Activated CD4-positive, CD25-positive, alpha-beta regulatory T cell treated with anti-CD3 and anti-CD28 coated beads, Interleukin-2, amount 50 U/mL, for 16 hours (primary cell): ENCODE measurements at places on chromosomes 11 and 22.

- DNase-seq = no peak
Measured at GRCh38 chr11:9862981-9863380, 199.1 kb downstream of the SWAP70 start.

GRCh38 chr22:27794226-27794625 lies 7.3 kb downstream of the MN1 start:
- DNase-seq = no peak

DNA sequence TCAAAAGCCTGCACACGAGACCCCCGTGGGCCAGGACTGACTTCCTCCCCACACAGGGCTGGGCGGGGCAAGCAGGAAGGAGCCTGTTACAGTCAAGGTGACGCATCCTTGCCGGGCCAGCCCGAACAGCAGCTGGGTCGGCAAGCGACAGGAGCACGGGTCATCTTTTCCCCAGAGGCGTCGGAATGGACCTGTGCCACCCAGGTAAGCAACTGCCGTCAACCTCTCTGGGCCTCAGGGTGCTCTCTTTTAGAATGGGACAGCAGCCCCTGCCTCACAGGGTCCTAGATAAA lies at the start of gene CYTH4:
CYTH4 (plus strand) TSS at position 124 of the 293 bp plus-strand sequence; CDS start at position 186, 62 bp downstream.
- DNase-seq = peak; percentile 38

- DNase-seq = no peak
Measured at GRCh38 chr11:108084811-108085210, 36.6 kb upstream of the ACAT1 start.

GRCh38 chr11:10504490-10504889 lies 36.5 kb downstream of the RNF141 start:
- DNase-seq = no peak

GRCh38 chr11:20844216-20844615 lies 174.8 kb downstream of the NELL1 start:
- no peak for DNase-seq

- no peak for DNase-seq
Measured at GRCh38 chr11:95229199-95229992, 1.6 kb downstream of the SESN3 start.

GRCh38 chr11:126833065-126833464 lies 167.5 kb downstream of the KIRREL3 start:
- DNase-seq = no peak

DNA sequence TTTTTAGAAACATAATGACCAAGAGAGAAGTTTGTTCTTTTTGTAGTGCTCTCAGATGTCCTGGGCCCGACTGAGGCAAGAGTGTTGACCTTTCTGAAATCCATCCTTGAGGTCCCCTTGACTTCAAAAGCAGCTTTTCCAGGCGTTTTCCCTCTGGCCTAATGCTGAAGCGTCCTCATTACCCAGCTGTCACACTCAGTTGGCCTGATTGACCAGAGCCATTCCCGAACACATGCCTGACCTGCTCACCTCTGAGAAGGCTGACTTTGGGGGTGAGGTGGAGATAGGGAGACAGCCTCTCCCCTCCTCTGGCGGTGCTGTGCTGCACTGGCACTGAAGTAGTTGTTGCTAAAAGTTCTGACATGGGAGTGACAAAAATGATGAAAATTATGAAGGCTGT lies 66.9 kb downstream of the ALX4 start:
- no peak for DNase-seq

DNA sequence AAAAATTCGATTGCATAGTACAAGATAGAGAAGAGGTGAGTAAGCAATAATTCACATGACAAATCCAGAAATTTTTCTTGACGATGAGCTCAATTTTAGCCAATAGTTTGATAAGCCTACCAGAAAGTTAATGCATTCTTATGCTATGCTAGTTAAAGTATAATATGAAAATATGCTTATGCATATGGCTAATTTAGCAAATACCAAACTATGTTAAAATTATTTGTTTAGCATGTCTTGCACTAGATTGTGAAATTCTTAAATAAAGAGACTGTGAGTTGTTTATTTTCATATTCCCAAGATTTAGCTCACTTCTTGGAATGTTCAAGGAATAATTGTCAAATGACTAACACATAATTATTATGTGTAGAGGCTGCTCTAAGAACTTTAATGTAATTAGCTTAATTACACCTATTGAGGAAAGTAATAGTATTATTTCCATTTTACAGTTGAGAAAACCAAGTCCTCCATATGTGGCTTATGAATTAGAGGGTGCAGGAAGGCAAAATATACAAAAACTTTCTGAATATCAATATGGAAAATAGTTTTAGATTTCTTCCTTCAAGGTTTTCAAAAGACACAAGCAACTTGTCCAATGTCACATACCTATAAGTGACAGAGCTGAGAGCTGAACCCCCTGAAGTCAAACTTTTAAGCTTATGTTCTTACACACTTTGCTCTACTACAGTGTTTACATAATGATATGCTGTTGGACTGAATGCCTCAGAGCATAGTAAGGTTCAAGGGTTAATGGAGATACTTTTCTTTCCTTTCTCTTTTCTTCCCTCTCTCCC lies 45.9 kb upstream of the ARHGAP20 start:
- DNase-seq = no peak

DNA sequence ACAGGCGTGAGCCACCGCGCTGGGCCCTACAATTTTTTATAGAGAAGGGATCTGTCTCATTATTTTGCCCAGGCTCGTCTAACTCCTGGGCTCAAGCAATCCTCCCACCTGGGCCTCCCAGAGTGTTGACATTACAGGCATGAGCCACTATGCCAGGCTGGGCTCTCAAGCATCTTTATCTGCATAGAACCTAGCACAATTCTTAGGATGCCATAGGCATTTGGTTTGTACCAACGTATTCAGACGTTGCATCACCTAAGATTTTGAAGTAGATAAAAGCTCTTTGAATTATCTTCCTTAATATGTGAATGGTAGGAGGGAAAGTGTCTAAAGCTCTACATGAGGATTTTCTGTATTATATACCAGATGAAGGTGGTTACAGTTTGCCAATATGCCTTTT lies 30.5 kb downstream of the RTN3 start:
- no peak for DNase-seq

GRCh38 chr11:120214581-120214980 lies 3.7 kb downstream of the OAF start:
- DNase-seq = no peak

GRCh38 chr11:134452838-134453155 lies 40.8 kb upstream of the B3GAT1 start:
- no peak for DNase-seq

DNA sequence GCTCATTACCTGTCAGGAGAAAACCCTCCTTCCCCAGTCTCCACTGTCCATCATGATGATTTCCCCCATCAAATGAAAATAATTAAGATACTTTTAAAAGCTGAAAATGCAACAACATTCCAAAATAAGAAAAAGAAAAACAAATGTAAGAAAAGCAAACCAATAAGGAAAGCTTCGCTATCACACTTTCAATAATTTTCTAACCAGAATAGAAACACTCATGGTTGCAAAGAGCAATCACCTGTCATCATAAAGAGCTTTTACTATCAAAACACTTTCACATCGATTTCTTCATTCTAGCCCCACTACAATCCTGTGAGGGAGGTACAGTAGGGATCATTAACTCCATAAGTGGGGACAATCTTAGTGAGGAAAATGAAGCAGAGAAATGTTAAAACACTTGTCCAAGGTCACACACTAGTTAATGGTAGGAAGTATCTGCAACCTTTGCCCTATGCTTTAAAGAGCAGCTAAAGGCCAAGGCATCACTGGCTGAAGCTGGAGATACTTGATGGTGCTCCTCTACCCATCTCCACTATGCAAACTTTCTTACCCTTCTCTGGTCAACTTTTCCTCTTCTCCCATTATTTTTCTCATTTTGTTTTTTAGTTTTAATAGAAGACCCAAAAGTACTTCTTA lies 2.6 kb downstream of the RBM4B start:
- DNase-seq = no peak

GRCh38 chr11:20488352-20488751 lies 100.8 kb downstream of the PRMT3 start:
- DNase-seq = no peak

DNA sequence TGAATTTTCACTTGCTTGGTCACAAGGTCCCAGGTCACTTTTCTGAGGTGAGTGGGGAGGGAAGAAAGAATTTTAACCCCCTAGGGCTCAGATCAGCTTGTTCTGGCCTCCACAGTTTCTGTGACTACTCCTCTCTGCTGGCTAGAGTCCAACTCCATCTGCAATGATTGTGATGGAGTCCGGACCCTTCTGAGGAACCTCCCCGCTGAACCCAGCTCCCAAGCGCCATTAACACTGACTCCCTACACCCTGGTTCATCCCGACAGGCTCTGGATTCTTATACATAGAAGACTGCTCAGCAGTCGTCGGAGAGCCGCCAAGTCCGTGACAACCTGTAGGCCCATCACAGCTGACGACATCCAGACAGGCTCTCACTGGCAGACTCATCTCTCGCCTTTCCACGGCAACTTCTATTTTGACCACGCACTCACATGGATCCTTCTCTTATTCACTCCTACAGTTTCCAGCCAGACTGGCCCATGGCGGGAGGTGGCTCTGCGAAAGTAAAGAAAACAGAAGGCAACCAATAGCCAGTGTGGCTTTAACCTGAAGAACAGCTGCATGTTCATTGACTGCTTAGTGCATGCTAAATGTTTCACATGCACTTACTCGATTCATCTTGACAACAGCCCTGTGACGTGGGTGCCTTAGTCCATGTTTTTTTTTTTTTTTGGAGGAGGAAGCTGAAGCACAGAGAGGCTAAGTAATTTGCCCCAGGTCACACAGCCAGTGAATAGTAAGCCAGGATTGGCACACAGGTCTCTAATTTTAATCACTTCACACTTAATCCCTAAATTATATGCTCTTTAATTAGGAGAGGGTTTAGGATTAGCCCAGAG lies 68.0 kb upstream of the PRDM11 start:
- no peak for DNase-seq

DNA sequence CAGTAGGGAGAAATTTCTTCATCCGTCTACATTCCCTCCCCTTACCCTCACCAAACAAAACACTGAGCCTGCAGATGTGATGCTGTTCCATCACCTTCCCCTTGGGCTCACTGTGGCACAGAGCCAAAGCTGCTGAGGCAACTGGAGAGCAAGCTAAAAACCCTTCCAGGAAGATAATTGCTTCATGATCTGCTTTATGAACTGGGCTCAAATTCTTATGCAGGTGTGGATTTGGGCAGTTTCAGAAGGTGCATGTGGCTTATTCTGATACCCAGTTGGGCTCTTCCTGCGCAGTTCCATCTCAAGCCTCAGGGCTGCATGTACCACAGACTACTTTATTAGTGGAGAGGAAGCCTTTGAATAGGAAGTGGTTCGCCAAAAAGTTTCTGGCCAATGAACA lies 58.3 kb downstream of the AAMDC start:
- DNase-seq = no peak

- peak; percentile 18 for DNase-seq
Measured at GRCh38 chr22:23180301-23180892, at the start of gene BCR. Gene BCR (plus strand): TSS chr22:23180509. CDS start chr22:23180961, 452 bp downstream.

GRCh38 chr11:975827-976226 lies 50.2 kb downstream of the AP2A2 start:
- DNase-seq = no peak

- DNase-seq = no peak
Measured at GRCh38 chr22:45306139-45306538, 3.6 kb upstream of the FAM118A start.

DNA sequence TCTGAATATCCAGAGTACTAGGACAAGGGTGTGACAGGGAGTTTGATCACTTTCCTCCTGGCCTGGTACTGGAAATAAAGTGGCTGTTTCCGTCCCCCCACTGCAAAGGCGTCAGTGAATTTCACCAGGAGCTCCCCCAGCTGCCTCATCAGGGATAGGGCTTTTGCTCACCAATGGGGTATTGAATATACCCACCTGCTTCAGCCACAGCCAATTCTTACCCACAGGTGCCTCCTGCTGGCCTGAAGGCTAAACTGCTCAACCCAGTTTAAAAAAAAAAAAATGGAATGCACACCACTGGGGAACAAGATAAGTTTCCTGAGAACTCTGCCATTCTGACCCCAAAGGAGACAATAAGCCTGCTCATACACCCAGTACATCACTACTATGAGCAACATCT lies 65.3 kb upstream of the MS4A8 start:
- DNase-seq = no peak

- DNase-seq = no peak
Measured at GRCh38 chr11:75028321-75028720, 39.6 kb downstream of the NEU3 start.

DNA sequence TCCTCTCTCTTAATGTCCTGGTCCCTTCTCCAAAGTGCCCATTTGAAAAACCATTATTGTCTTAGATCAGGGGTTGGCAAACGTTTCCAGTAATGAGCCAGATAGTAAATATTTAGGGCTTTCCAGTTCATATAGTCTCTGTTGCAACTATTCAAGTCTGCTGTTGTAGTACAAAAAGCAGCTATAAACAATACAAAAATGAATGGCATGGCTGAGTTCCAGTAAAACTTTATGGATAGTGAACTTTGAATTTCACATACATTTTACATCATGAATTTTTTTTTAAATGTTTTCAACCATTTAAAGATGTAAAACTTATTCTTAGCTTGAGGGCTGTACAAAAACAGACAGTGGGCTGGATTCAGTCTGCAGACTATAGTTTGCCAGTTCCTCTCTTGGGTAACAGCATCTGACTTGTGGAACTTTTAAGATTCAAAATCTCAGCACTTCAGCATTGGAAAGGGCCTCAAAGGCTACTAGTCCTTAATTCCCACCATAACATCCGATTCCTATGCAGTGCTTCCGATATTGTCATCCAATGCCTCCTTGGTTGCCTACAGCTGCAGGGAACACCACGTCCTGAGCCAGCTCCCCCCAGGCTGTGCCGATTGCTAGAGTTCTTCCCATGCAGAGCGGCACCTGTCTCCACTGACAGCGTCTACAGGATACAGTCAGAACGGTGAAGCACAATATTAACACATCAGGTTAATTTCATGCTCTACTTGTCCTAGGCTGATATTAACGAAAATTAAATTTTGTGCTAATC lies 65.6 kb upstream of the E2F8 start:
- no peak for DNase-seq

GRCh38 chr11:75547617-75548058 lies 14.4 kb upstream of the SERPINH1 start:
- no peak for DNase-seq

- no peak for DNase-seq
Measured at GRCh38 chr11:128379587-128380580, 207.5 kb downstream of the ETS1 start.

GRCh38 chr11:75802913-75803820 lies 11.8 kb upstream of the UVRAG start:
- peak; percentile 59 for DNase-seq

- DNase-seq = no peak
Measured at GRCh38 chr11:1336836-1337646, 27.6 kb upstream of the TOLLIP start.

GRCh38 chr22:22109693-22110466 lies 127.3 kb upstream of the TOP3B start:
- DNase-seq = no peak

DNA sequence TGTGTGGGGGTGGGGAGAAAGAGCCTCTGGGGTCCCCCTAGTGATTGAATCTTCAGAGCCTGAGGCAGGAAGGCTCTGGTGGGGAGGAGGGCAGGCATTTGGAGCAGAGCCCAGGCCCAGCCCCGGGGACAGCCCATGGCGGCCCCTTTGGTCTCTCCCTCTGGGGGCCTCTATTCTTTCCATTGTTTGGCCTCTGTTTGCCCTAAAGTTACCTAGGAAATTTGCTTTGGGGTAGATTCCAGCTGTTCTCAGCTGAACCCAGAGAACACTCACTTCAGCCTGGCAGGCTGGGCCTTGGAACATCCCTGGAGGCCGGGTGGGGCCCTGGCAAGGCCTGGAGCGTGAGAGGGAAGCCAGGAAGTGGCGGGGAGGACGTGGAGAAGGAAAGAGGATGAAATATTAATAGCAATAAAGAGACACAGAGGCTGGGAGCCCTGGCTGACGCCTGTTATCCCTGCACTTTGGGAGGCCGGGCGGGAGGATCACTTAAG lies 22.9 kb upstream of the A4GALT start:
- no peak for DNase-seq

- DNase-seq = no peak
Measured at GRCh38 chr22:27724709-27725108, 76.8 kb downstream of the MN1 start.
